Effector CD8-positive, alpha-beta T cell (primary cell): ENCODE measurements at places on chromosomes 3 and 15.

DNA sequence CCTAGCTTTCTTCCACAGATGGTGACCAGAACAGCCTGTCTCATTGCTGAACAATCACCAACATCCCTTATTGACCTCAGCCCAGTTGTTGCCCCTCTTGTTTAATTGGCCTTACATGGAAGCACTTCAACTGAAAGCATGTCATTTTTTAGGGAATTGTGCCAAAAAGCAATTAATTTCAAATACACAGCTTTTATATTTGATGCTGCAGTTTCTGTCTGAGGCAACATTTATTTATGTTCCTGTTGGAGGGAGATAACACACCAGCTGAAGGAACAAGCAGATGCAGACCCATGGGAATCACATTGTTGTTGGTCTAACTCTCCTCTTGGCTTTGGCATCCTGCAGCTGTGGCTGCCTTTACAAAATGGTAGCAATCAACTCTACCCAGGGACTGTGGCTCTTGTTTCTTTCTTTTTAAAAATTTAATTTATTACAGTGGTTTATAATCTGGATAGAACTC lies 498.1 kb upstream of the RGMA start:
- no peak for DNase-seq

DNA sequence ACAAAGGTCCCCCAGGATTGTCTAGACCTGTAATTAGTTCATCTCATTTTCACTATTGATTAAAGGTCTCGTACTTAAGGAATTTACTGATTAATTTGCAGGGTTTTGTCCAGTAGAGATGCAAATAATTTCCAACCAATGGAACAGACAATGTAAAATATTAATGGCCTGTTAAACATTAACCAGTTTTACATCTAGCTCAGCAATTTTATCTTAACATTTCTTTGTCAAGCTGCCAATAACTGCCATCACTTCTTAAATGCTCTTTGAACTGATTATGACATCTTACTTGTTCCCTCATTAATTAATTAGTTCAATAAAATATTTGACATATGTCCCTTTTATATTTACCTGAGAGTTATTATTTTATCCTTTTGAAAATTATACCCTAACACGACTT lies 9.4 kb upstream of the STRIT1 start:
- no peak for DNase-seq

DNA sequence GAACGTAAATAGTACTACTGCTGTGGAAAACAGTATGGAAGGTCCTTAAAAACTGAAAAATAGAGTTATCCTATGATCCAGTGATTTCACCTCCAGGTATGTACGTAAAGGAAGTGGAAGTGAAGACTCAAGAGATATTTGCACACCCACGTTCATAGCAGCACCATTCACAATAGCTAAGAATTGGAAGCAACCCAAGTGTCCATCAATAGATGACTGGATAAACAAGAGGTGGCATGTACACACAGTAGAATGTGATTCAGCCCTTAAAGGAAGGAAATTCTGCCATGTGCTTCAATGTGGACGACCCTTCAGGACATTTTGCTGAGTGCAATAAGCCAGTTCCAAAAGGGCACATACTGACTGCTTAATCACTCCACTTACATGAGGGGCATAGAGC lies 188.3 kb downstream of the APBA2 start:
- DNase-seq, result no peak

DNA sequence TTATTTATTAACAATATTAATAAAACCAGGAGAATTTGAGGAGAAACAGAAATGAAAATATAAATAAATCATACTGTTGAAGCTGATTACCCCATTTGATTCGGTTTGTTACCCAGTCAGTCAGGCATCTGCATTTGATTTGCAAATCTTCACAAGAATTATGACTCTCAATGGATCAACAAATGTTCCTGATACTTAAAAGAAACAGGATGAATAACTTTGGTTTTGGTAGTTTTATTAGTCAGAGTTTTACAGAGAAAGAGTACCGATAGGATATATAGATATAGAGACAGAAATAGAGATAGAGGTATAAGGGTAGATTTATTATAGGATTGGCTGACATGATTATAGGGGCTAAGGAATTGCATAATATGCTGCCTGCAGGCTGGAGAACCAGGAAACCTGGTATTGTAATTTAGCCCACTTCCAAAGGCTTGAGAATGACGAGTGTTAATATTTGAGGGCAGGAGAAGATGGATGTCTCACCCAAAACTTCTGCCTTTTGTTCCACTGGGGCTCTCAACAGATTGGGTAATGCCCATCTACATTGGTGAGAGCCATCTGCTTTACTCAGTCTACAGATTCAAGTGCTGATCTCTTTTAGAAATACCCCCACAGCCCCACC lies 241.6 kb upstream of the COL8A1 start:
- no peak for DNase-seq

DNA sequence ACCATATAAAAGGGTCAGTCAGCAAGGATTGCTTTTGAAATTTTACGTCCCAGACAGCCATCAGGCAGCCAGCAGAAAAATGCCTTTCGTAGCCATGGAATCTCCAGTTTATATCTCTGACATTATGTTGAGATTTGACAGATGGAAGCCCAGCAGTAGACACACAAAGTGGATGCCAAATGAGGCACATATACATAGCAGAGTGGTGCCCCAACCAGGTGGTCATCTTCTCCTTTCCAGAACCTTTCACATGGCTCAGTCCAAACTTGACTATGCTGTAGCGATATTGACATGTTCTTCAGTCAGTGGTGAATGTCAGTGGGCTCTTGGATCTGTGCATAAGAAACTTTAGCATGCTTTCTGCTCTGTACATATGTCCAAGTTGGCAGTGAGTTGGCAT lies 123.3 kb upstream of the GBE1 start:
- no peak for DNase-seq
